ENCODE measurements at places on chromosomes 16 and 17. TPM values are rescaled to one million over a fixed set of nuclear protein-coding genes. Genes with fewer than 3 reads are reported as not detected.

Gene KLHL10
- not detected for total RNA-seq

Gene CCL3
- not detected for total RNA-seq

Gene EFNB3
- 4.1 TPM for total RNA-seq

Gene IFI35
- total RNA-seq: not detected

DNA sequence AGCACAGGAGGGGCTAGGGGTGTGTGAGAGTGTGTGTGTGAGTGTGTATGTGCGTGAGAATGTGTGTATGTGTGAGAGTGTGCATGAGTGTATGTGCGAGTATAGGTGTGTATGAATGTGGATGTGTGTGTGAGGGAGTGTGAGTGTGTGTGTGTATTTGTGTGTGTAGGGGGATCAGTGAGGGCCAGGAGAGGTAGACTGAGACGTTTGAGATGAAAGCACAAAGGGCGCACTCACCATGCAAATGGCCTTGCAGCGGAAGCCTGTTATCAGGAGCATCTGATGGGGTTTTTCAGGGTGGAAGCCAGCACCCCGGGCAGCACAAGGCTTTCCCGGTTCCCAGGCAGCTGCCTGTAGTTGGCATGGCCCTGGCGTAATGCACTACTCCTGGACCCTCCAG is 14.9 kb downstream of the WNT9B start:
- DNase-seq: no peak

GRCh38 chr17:27203241-27203640 is 90.7 kb upstream of the WSB1 start:
- DNase-seq: no peak

DNA sequence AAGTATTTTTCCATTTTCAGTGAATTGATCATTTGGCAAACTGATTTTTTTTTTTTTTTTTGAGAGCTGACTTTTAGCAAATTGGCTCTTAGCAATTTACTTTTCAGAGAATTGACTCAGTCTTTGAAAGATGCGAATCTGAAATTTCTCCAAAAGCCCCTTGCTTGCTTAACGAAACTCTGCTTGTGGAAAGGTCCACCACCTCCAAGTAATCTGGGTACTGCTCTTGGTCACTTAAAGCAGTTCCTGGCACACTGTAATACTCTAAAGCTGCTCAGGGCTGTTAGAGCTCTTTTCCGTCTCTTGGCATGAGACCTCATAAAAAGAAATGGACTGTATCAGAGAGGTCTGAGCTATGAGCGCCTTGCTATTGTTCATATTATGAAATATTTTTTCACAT is 2.9 kb downstream of the GSDMB start:
- DNase-seq: no peak
